ENCODE measurements at places on chromosomes 2 and 18.
A peak's percentile ranks its signal among the peaks of the same experiment; 100 is the strongest.

- no peak for DNase-seq
Observed at GRCh38 chr2:222302178-222303018, 3.6 kb upstream of the PAX3 start.

GRCh38 chr2:223247136-223247535, 195.1 kb downstream of the KCNE4 start:
- DNase-seq = peak; percentile 69

DNA sequence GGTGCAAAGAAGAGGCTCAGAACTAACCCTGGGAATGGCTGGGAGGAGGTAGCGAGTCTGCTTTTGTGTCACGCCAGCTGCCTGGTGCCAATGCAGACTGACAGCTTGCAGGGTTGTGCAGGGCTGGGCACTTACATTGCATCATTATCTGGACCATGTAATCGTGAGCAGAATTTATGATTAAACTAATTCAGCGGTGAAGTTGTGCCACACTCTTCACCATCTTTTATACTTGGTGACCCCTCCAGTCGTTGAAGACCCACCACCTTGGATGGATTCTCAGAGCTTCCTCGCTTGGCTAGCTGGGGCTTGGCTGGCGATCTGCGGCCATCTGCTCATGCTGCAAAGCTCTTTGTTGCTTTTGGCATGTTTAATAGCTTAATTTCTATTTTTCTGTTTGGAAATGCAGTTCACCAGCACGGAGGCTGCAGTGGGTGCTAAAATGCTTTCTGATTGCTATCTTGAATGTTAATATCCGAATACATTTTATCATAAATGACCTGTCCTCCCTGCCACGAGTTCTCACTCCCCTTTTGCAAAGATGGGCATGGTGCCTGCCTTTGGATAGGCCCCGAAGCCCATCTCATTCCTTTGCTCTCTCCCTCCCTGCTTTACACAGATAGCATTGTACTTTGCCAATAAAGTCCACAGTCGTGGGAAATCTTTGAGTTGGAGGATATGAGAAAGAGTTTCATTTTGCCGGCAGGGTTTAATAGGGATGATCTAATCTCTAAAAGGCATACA, 188.2 kb downstream of the PRKCE start:
- DNase-seq = peak; percentile 62

DNA sequence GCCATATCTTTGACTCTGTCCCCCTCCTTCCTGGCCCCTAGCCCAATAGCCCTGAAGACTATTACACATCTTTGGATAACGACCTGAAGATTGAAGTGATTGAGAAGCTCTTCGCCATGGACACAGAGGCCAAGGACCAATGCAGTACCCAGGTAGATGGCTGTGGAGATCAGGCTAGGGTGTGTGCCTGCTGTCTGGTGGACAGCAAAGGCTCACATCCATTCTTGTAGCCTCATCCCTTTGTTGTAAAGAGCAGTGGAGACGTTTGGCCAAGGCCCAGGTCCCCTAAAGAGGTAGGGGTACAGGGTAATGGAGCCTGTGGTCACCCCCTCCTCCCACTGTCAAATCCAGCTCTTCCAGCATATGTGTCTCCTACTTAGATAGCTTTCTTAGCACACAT, 81.4 kb downstream of the EPAS1 start:
- DNase-seq = no peak

DNA sequence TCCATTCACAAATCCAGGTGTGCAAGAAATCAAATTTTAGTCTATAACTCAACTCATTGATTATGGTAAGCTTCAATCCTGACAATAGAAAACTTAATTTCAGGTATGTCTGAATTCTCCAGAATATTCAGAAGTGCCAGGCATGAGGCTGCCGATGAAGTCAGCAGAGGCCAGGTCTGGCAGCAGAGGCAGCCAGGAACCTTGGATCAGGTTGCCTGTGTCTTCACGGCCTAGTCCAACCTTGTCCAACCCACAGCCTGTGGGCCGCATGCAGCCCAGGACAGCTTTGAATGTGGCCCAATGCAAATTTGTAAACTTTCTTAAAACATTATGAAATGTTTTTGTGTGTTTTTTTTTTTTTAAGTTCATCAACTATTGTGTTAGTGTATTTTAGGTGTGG, 46.9 kb upstream of the ASPRV1 start:
- no peak for DNase-seq

DNA sequence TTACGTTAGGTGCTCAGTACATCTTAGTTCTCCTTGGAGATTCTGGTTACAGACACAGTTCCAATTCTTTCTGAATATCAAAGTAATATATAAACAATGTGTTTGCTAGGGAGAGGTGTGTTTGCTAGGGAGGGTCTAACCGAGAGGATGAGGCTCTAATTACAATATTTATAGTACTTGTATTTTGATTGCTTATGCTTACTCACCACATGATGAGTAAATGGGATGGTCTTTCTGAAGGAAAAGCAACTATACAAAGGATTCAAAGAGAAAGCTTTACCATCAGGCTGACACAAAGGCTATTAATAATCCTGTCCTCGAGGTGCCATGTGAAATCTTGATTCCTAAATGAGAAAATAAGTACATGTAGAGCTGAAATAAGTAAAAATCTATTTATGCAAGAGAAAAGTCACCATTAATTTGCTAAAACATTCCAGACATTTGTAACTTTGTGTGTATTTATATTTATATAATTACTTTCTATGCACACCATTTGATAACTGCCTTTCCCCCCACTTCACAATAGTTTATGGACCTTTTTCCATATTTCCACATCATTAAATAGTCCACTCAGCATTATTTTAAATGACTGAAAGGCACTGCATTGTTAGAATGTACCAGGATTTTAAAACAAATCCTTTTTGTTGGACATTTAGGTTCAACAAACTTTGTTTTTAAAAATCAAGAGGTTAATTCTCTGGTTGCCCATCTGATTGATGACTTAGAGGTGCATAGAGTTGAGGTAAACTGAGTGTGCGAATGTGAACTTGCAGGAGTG, 94.5 kb upstream of the FN1 start:
- DNase-seq = peak; percentile 74

GRCh38 chr2:101752716-101753616, 55.5 kb downstream of the MAP4K4 start:
- DNase-seq = no peak

- no peak for DNase-seq
Observed at GRCh38 chr2:173282795-173283545, 71.7 kb upstream of the CDCA7 start.

- no peak for DNase-seq
Observed at GRCh38 chr2:905833-906140, 44.9 kb upstream of the SNTG2 start.

- DNase-seq = no peak
Observed at GRCh38 chr2:180739070-180739469, 241.3 kb upstream of the UBE2E3 start.

GRCh38 chr18:56807901-56808300, 156.7 kb downstream of the WDR7 start:
- no peak for DNase-seq

DNA sequence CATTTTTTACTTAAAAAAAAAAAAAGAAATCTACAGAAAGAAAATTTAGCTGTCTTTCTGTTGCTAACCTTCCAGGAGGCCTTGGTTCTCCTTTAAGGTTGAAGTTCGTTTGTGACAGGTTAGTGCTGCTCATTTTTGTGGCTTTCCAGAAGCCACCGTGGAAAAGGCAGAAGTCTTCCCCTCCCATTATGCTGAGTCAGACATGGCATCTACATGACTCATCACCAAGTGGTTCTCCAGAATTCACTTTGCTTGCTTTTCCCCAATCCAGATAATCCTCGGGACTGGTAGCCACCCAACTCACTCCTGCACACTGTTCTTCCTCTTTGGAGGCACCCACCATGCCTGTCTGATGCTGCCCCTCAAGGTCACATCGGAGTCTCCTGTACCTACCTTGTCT, 228.7 kb downstream of the PIK3C3 start:
- peak; percentile 16 for DNase-seq

DNA sequence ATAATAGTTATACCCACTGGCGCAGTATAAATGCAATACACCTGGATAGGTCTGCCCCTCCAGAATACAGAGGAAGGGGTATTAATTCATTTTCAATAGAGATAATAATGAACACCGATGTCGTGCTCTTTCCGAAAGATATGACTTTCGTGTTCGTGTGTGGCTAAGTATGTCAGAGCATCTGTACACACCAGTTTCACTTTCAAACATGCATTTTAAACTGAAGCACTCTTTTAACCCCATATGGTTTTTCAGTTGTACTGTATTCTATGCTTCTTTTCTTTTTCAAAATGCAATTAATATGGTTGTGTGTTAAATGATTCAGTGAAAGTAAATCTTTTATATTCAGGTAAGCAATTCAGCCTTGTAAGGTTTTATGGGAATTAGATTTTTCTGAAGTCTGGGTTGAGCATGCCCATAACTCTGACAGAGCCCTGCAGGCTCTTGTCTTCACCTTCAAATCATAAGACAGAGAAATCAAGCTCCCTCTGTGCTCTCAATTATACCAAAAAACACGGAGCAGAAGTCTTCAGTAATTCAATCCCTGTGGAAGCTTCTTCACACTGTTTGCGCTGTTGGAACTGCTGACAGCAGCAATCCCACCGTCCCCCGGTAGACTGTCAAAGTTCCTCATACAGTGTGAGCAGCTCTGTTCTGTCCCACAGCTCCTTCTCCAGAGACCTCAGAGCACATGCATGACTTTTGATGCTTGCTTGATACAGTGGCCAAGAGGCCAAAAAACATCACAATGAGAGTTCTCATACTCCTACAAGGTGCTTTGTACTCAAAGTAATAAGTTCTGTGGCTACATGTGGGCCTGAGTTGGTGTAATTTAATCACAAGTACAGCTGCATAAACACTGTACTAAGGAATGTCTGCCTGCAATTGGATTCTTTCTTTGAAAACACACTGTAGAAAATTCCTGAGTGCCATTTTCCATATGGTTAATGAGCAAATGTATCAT, 186.8 kb downstream of the ZNF521 start:
- DNase-seq = peak; percentile 16

GRCh38 chr2:201342923-201343322, 14.2 kb downstream of the FLACC1 start:
- DNase-seq = no peak

GRCh38 chr2:118635891-118636290, 211.6 kb downstream of the EN1 start:
- no peak for DNase-seq

GRCh38 chr2:137969418-137969765, 5.1 kb downstream of the HNMT start:
- DNase-seq = peak; percentile 91

DNA sequence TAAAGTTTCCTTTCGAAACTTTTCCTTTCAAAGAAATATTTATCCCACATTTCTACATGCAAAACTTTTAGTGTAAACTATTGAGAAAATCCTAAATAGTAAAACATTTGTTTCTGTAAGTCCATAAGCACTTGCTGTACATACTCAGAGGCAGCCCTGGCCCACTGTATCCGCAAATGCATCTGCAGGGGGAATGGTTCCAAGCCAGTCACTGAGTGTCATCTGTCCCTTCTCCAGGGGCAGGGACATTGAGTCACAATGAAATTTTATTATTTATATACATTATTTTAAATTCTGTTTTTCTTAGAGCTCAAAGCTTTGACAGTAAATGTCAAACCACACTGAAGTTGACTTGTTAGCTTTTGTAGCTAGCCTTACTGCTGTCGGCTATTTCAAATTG, 367.2 kb downstream of the MTX2 start:
- DNase-seq = no peak

GRCh38 chr2:65220432-65221131, 7.0 kb upstream of the ACTR2 start:
- DNase-seq = no peak

- DNase-seq = peak; percentile 68
Observed at GRCh38 chr2:225735844-225736243, 336.3 kb downstream of the NYAP2 start.

DNA sequence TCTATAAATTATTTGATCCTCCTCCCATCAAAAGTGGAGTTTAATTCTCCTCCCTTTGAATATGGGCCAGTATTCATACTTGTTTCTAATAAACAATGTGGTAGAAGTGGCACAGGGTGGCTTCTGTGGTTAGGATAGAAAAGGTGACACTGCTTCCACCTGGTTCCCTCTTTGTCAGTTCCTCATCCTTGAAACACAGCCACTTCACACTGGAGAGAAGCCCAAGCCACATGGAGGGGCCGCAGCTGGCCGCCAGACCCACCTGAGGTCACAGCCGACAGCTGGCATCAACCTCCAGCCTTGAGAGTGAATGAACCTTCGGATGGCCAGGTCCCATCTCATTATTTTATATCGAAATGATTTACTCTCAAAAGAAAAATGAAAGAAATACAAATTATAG, 27.5 kb upstream of the SLC66A3 start:
- no peak for DNase-seq

GRCh38 chr18:79410171-79410641, 14.5 kb downstream of the NFATC1 start:
- DNase-seq = no peak

- peak; percentile 27 for DNase-seq
Observed at GRCh38 chr2:10721396-10722251, at the start of gene ATP6V1C2. Gene ATP6V1C2 (plus strand): TSS chr2:10721630. CDS start chr2:10722850, 1,220 bp downstream.

- DNase-seq = peak; percentile 90
Observed at GRCh38 chr2:135839713-135840112, 2.7 kb upstream of the LCT start.

GRCh38 chr2:170217778-170218251, 39.9 kb downstream of the MYO3B start:
- DNase-seq = no peak

GRCh38 chr18:46478796-46479195, 178.2 kb downstream of the LOXHD1 start:
- no peak for DNase-seq

- no peak for DNase-seq
Observed at GRCh38 chr2:239259173-239259572, 141.6 kb downstream of the HDAC4 start.

DNA sequence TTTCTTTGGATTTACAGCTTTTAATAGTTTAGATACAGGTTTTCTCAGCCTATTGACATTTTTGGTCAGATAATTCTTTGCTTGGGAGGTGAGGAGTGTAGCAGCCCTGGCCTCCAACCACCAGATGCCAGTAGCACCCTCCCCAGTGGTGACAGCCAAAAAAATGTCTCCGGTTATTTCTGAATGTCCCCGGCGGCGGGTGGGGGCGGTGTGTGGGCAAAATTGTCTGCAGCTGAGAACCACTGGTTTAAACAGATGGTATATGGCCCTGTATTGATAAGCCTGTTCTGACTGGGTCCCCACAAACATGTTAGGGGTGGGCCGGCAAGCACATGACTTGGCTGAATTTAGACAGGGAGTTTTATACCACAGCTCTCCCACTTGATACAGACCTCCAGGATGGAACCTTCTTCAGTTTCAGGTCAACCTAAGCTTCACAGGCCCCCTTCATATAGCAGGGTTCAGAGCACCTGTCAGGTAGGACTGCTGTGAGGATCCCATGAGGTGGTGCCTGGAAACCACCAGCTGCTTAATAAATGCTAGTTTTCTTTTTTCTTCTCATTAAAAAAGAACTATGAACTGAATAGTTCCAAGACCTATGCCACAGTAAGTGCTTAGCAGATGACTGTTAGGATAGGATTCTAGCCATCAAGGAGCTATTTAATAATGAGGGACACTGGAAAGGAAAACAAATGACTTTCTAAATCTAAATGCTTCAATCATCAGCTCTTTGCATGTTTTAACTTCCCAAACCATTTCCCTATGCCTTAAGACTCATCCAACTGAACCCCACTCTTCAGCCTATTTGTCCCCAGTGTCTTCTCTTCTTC, 18.1 kb downstream of the LPIN2 start:
- no peak for DNase-seq

Data from foreskin fibroblast (primary cell).